Pancreas (tissue), 10 donors: ENCODE measurements at places on chromosomes 5 and 9.

DNA sequence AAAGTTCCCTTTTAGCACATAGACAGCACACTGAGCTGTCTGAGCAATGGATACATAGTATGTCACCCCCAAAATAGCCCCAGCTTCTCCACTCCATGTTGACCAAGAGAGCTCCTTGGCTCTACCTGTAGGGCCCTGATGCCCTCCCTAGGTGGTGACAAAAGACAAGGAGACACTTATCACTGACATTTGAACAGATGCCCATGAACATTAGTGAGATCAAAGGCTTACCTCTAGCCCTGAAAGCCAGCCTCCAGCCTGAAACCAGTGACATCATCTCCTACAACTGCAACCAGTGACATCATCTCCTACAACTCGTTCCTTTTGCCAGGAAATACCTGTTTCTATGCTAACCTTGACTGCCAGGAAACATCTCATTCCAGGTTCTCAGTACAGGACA, 122.7 kb downstream of the FSTL4 start:
- no peak for DNase-seq

DNA sequence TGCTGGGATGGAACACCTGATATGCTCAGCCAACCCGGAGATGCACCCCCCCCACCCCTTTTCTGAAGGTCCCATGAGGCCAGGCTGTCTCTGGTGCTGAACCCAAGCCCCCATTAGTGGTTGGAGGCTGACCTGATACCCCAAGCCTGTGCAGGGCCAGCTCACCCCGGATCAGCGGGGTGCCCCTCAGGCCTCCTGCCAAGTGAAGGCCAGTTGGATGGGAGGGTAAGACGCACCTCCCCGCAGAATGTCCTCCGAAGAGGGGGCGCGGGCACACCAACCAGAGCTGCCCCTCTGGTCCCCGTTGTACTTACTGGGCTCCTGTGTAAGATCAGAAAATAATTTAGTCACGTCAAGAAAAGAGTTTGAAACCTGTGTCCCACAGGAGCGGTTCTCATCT, 76.8 kb upstream of the OTULINL start:
- no peak for DNase-seq

GRCh38 chr5:168531987-168532864, 3.1 kb downstream of the FBLL1 start:
- no peak for DNase-seq

GRCh38 chr9:14741369-14741768, 18.8 kb upstream of the CER1 start:
- DNase-seq: no peak

- DNase-seq: no peak
Measured at GRCh38 chr9:131409458-131409992, 15.6 kb downstream of the PRRC2B start.

GRCh38 chr9:79196606-79197005, 375.2 kb upstream of the TLE4 start:
- DNase-seq: no peak

DNA sequence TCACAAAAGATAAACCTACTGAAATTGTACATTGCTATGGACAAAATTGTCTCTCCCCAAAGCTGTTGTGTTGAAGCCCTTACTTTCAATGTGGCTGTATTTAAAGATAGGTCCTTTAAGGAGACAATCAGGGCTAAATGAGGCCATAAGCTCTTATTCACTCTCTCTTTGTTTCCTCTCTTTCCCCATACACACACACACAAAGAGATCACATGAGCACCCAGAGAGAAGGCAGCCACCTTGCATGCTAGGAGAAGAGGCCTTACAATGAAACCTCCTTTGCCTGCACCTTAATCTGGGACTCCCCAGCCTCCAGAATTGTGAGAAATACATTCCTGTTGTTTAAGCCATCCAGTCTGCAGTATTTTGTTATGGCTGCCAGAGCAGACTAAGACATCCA, 1295.6 kb upstream of the CDH6 start:
- DNase-seq: no peak

GRCh38 chr5:9187614-9188013, 358.3 kb downstream of the SEMA5A start:
- DNase-seq: no peak

DNA sequence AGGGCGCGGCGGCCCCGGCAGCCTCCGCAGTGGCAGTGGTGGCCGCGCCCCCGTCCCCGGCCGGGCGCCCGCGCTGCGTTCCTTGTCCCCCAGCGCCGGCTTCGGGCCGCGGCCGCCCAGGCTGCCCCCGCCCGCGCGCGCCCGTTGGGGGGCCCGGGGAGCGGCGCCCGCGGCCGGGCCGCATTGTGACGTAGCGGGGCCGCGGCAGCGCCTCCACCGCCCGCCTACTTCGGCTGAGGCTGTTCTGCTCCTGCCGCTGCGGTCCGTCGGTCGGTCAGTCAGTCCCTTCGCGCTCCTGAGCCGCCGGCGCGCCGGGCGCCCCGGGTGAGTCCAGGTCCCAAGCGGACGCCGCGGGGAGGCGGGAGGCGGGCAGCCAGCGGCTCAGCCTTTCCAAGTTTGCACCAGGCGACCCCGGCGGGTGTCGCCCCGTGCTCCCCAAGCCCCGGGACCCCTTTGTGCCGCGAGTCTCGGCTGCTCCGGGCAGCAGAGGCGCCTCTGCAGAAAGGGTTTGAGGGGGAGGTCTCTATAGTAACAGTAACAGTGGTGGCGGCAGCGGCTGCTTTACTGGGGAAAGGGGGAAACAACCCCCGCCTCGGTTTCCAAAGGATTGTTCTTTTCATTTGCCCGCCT, at the start of gene SNCAIP:
Gene SNCAIP, plus strand, starts transcription at position 277 of the 630 bp plus-strand sequence. CDS start 78,898 bp downstream, outside the sequence.
- DNase-seq: peak; percentile 80

DNA sequence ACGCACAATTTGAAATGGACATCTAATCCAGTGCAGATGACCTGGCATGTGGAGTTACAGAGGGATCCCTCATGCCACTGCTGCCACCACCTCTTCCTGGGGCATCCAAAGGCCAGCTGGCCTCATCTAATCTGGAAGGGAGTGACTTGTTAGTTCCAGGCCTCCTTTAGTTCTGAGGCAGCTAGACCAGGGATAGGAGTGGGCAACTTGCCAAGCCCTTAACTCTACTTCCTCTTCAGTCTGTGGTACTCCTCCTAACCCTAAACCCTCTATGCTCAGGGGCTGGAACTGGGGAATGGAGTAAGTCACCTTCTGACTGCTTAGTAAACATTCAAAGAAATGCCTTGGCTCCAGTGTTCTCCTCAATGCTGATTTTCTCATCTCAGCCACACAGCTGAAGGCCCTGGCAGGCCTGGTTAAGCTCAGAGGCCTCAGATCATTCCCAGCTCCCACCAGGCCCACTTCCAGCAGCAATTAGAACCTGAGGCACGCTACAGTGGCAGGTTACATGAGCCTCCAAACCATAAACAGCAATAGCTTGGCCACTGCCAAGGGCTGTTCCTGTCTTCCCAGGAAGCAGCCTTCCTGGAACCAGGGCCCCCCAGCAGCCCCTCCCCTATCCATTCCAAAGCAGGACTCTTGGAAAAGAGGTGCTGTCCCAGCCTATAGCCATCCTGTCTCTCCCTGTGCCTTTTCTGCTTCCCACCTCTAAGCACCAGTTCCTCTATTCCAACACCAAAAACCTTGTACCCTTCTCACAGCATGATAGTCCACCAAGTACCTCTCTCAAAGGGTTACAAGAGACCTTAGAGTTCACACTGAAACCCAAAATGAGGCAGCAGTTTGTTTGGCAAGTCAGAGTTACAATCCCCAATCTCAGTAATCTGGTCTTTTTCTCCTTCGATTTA, 2.0 kb downstream of the EIF4EBP3 start:
- DNase-seq: no peak

GRCh38 chr9:136748666-136749611, 614 bp upstream of the LCN6 start:
- DNase-seq: peak; percentile 77

DNA sequence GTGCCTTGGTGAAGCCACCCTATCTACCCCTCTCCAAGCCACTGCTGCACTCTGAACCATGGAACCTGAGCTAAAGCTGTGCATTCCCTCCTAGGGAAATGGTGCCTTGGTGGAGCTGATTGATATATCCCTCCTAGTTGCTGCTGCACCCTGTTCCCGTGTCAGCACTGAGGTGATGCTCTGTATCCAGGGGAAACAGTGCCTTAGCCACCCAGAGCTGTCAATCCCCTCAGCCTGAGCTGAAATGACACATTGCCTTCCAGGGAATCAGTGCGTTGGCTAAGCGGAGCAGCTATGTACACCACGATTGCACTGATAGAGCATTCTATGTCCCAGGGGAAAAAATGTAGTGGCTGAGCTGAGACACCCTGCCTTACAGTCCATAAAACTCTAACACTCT, 257.0 kb downstream of the TMEM232 start:
- no peak for DNase-seq

- DNase-seq: no peak
Measured at GRCh38 chr9:14228602-14229001, 85.3 kb downstream of the NFIB start.

GRCh38 chr5:6162175-6162574, 216.2 kb downstream of the MED10 start:
- DNase-seq: no peak

DNA sequence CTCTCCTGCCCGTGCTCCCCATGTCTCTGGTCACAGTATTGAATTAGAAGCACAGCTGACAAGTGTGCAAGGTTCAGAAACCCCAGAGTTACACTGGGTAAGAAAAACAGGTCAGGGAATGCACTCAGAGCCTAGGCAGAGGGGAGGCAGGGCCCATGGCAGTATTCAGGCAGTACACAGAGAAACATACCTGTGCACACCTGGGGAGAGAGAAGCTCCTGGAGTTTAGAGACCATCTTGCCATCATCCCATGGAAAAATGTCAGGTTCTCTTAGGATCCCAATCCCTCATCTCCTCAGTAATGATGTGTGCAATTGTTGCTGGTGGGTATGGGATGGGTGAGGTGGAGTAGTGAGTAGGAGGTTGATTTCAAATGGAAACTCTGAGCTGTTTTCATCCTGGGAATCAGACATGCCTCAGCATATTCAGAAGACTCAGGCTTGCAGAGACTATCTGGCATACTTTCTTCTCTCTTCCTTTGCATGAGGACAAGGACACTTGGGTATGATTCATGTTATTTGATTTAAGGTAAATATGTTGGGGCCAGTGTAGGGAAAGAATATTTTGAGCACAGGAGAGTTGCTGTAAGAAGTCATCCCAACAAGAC, 228.5 kb downstream of the ESM1 start:
- DNase-seq: no peak

DNA sequence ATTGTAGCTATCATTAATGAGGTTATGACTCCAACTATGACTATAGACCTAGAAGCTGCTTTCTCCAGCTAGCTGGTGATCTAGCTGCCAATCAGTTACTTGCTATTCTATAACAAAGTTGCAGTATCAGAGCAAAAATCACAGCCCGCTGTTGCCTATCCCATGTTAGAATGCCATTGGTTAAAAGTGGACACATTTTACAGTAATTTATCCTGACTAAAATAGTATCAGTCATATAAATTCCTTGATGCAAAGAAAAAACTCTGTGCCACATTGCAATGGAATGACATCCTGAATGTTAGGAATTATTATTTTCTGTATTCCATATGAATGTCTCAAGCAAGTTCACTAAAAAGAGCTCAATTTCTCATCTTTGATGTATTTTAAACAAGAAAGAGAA, 626.5 kb downstream of the PDE4D start:
- no peak for DNase-seq

DNA sequence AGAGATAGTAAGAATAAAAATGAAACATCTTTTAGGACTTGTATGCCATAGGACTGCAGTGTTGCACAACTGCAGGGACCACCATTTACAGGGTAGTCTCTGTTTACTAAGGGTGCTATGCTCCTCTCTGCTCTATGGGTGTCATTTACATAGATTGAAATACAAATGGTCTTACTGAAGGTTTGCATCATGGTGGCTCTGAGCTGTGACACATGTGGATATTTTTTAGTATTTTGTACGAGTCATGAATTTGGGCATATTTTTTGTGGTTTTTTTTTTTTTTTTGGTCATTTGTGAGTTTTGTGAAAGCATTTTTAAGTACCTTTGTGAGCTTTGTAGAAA, 47.4 kb downstream of the CSNK1G3 start:
- DNase-seq: no peak

DNA sequence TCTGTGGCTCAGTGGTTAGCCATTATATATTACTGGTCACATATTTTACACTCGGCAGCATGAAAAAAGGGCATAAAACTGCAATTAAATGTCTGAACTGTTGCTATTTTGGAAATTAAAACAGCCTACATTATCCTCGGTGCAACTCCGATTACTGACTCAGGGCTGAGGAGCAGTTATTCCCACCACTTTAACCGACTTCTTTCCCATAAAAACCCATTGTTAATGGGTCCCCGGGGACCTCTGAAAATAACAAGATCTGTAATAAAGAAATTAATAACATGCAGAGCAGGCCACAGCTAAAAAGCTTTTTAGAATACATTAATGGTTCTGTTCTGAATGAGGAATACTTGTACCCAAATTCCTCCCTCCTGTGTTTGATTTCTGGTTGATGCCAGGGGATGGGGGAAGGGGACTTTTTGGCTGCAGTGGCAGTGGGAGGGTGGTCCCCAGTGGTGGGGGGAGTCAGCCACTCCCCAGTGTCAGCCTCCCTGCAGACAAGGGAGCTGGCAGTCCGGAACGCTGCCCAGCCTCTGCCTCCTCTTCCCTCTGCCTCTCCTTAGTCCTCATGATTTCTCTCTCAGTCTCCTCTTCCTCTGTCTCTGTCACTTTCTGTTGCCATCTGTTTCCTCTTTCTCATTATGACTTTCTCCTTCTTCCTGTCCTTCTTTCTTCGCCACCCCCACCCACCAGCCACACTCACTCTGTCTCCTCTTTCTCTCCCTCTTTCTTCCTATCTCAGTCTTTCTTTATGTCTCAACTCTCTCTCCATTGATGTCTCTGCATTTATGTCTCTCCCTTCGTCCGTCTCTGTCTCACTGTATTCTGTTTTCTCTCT, 59.0 kb upstream of the ZBTB43 start:
- DNase-seq: no peak

DNA sequence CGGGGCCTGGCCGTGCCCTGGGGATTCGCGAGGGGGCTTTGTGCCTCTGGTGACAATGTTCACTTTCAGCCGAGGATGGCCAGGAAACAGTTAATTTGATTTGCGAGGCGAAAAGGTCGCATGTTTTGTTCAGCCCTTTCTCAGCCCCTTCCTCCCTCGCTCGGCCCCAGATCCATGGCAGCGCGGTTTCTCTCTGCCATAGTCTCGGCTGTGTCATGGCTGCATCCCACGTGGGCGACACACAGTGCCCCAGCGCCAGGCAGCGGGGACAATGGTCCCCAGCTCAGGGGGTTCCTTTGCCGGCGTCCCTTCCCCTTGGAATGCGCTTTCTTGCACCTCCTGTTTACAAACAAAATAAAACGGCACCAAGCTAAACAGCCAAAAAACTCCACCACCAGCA, 370.3 kb upstream of the IRX2 start:
- DNase-seq: no peak

GRCh38 chr5:141861194-141861593, 17.0 kb downstream of the PCDH1 start:
- DNase-seq: no peak

GRCh38 chr5:3268760-3269330, 326.8 kb upstream of the IRX1 start:
- DNase-seq: no peak
